Ureter (tissue), 1 donor: ENCODE measurements at places on chromosomes 3 and 15.

DNA sequence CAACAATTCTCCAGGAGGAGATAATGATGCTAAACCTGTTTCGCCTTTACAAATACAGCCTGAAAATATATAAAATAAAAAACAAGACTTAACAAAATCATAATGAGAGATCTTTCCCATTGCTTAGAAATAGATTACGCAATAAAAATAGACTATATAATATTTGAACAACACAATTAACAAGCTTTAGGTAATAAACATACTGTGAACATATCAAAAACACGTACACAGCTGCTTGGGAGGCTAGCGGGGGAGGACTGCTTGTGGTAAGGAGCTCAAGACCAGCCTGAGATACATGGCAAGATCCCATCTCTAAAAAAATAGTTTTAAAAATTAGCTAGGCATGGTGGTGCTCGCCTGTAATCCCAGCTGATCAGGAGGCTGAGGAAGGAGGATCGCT, 8.7 kb downstream of the NSMCE3 start:
- DNase-seq = no peak

DNA sequence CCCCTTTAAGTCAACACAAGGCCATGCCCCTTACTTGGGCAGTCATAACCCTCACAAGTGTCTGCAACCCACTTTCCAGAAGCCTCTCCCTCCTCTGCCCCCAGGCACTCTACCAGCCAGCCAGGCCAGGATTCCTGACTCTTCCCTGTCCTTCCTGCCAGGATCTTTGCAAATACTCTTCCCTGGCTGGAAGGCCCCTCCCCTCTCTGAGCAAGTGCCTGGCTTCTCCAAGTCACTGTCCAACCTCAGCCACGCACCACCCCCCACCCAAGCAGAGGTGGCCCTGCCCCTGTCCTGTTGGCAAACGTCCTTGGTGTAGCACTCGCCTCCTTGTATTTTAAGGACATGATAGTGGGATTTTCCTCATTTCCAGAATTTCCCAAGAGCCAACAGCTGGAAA, 54.7 kb upstream of the USP3 start:
- no peak for DNase-seq

DNA sequence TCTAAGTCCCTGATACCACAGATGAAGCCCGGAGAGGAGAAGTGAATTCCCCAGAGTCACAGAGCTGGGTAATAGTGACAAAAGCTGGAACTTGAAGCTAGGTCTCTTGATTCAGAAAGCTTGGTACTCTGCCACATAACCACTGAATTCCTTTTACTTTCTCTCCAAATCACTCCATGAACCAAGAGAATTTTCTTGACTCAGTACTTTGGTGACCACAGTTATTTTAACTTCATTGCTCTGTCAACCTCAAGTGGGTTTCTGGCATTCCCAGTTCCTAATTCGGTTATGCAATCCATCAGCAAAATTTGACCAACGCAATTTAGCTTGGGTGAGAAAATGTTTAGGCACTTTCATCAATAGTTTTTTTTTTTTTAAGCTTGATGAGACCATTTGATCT, 61.0 kb upstream of the PPARG start:
- no peak for DNase-seq

- no peak for DNase-seq
Measured at GRCh38 chr3:42369832-42370231, 40.6 kb downstream of the LYZL4 start.

DNA sequence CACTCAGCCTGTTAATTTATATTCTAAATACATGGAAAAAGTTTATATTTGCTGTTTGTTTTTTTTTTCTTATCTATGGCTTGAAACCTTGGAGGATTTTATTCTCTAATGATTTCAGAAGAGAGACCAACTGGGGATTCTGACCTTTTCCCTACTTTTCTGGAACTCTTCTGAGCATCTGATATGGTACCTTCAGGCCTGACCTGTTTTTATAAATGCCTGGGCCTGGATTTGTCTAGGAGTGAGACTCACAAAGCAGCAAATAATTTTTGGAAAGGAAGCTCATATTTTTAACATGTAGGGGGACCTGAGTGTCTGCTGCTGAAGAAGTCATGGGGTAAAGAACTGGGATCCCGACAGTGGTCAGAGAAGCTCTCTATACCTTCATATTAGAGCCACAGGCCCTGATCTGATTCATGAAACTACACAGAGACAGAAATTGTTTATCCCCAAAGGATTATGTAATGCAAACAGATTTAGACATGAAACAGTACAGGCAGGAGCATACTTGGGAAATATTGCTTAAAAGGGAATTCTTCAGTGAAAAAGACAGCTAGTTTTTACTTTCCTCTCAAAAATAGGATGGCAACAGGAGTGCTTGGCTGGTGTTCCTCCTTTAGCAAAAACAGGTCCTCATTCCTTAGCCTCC, 15.9 kb downstream of the PPM1L start:
- no peak for DNase-seq

DNA sequence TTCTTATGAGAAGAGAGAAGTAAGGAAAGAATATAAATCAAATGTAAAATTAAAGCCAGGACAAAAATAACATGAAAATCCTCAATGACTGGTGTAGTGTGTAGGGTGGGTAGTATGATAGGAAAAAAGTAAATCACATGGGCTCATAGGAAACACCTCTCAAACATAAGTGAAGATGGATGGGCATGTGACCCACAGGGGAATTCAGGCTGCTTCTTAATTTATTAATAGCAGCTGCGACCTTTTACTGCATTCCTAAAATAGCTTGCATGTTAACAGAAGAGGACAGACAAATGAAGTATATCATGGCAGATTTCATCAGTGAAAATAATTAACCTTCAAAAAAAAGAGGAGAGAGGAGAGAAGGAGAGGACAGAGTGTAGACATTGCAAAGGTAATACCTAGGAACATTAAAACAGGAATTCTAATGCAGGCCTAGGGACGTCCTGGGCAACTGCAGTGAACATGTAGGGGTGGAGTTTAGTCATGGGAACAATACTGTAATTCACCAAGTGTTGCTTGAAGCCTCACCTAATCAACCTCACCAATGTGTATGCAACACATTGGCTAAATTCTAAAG, 132.9 kb downstream of the KCNMB2 start:
- DNase-seq = no peak

DNA sequence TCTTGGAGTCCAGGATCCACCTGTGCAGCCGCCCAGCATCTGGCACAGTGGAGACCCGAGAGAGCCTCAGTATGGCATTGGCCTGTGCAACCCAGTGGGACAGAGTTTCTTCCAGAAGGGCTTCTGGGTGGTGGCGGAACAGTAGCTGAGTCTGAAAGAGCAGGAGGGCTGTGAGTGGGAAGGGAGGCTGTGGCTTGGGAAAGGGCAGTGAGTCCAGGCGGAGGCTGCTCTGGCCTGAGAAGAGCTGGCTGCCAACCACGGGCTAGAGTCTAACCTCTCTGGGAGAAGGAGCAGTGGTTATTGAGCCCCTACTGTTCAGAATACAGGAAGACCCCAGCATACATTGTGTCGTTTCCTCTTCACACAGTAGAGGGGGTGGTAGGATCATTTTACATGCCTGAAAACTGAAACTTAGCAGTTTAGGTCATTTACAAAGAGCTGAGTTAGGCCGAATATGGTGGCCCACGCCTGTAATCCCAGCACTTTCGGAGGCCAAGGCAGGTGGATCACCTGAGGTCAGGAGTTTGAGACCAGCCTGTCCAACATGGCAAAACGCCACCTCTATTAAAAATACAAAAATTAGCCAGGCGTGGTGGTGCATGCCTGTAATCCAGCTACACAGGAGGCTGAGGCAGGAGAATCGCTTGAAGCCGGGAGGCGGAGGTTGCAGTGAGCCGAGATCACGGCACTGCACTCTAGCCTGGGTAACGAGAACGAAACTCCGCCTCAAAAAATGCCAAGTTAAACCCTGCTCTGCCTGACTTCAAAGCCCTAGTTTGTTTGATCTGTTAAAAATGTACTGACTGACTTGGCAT, 3.2 kb downstream of the AEN start:
- DNase-seq = no peak

DNA sequence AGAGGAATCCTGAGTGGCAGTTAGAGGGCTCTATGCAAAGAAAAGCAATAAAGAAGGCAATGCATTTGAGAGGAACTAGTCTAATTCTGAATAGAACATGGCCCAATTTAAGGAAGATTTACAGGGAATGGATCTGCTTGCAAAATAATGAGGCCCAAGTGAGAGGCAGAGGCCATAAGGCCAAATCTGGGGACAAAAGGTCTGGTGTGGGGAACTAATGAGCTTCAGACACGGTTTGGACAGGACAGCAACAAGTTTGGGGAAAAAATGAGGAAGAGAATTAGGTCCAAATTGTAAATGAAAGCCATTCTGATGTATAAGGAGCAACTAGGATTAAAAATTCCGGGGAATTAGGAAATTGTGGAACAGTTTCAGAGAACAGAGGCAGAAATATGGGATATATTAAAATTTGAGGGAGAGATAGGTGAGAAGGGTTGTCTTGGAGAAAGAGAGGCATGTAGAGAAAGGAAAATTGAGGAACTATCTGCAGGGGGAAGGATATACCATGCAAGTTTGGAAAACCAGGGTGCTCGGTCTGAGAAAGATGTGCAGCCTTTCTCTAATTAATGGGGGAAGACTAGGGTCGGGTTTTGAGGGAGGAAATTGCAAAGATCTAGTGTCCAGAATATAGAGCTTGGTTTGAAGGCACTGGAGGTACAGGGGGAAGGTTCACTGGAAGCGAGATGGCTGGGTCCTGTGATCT, 73.8 kb downstream of the RBPMS2 start:
- no peak for DNase-seq

GRCh38 chr3:52092891-52093290, 36.5 kb upstream of the DUSP7 start:
- no peak for DNase-seq

DNA sequence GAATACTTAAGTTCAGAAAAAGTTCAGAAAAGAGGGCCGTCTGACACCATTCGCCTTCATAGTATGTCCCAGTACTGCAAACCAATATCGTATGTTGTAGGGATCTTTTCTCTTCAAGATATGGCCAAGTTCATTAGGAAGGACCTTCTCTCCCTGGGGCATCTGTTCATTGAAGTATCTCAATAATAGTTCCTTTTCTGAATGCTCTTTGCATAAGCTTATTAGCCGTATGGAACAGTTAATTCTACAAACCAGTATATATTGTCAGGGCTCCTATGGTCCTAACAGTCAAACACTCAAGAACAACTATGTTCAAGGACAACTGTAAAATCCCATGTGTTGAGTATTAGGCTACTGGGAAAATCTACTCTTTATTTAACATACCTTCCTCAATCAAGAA, 203.1 kb downstream of the KLHL25 start:
- DNase-seq = no peak

- no peak for DNase-seq
Measured at GRCh38 chr15:77224352-77224751, 153.4 kb upstream of the TSPAN3 start.

- DNase-seq = no peak
Measured at GRCh38 chr3:173135059-173135458, 6.0 kb downstream of the SPATA16 start.

DNA sequence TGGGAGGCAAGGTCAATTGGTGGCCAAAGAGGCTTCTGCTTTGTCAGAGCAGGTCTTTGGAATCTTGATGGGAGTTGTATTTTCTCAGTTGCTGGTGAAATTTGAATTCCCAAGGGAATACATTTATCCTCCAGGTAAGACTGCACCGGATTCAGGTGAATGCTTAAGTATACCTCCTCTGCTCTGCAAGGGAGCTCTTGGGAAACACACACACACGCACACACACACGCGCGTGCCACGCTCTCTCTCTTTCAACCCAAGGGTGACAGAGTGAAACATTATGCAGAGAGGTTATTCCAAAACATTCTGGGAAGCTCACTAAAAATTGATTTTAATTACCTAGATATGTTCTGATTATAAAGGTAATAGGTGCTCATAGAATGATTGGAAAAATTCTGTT, 33.7 kb downstream of the ST6GAL1 start:
- DNase-seq = no peak

- DNase-seq = no peak
Measured at GRCh38 chr15:100997442-100997841, 78.3 kb downstream of the LRRK1 start.

DNA sequence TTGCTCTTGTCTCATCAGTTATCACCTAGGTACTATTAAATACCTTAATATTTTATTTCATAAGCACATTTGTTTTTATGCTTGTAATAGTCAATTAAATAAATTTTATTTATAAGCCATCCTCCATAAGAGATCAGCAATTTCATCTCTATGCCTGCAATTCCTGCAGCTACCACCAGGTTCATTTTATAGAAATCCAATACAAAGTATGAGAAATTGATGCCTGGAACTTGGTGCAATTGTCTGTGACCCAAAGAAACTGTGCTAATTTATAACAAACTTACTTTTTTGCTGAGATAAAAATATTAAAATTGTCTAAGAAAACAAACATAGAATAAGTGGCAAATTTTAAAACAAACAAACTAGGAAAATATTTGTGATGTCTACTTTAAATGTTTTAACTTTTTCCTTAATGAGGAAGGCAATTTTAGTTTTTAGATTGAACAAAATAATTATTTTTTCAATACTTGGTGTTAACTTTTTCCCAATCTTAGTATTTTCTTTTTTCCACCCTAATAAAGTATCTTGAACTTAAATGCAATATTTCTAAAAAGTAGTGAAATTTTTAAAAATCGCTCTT, 1026.6 kb downstream of the ROBO1 start:
- no peak for DNase-seq

GRCh38 chr3:9415485-9416138, 18.2 kb downstream of the SETD5 start:
- no peak for DNase-seq

- no peak for DNase-seq
Measured at GRCh38 chr3:43497422-43497821, 124.4 kb downstream of the ANO10 start.

GRCh38 chr3:10518506-10519150, 13.2 kb upstream of the ATP2B2 start:
- no peak for DNase-seq

DNA sequence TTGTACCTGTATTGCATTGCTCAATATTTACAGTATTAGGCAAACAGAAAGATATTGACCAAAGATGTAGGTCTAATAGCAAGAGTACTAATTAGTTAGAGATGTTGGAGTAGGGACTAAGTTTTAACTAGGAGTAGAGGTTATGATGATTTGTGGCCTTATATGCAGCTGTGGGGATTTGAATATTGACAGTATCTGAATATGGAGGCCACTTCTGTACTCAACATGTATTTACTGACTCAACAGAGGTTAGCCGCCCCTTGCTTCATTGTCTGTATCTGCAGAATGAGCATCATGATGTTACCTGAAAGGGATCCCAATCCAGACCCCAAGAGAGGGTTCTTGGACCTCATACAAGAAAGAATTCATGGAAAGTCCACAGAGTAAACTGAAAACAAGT, 49.6 kb upstream of the LRTM1 start:
- DNase-seq = no peak

GRCh38 chr3:21377071-21377769, 373.8 kb downstream of the ZNF385D start:
- no peak for DNase-seq
